HEK293T (cell line): ENCODE measurements at places on chromosomes 2 and 18.

- DNase-seq: no peak
These were observed 109.3 kb upstream of the ZNF516 start for GRCh38 chr18:76604108-76604934.

GRCh38 chr2:127356531-127356930 lies 31.2 kb downstream of the MAP3K2 start:
- DNase-seq: no peak

DNA sequence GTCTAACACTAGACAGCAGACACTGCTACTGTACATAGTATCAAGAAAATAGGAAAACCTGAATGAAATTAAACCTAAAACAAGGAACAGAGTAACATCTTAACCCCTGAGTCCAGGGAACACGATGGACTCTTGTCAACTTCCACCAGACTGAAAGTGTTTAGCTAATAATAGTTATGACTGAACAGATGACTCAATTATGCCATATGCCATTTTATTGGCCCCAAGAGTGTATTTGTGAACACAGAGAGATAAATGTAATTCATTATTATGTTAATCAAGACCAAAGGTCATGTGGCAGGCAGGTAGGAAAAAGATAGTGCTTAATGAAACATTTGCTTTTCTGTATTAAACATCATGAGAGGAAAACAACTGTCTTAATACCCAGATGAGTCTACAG lies 58.0 kb downstream of the NYAP2 start:
- no peak for DNase-seq

- no peak for DNase-seq
These were observed 40.1 kb downstream of the AGPS start for GRCh38 chr2:177432703-177433102.

GRCh38 chr2:84881581-84882413 lies 913 bp upstream of the TRABD2A start:
- DNase-seq: peak; percentile 73

DNA sequence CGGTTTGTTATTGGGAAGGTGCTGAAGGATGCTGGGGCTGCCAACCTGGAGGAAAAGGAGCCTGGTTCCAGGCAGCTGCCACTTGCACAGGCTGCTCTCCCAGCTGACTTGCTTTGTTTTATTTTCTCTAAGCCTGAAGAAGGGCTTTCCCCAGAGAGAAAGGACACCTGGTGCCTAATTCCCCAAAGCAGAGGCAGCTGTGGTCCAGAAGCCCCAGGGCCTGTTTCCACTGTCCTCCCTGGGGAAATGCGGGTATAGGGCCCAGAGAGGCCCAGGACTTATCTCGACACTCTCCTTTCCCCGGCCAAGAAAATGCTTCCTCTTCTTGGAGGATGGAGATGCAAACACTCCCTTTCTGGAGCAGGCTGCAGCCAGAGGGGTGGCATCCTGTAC lies 30.1 kb downstream of the INO80C start:
- DNase-seq: no peak

DNA sequence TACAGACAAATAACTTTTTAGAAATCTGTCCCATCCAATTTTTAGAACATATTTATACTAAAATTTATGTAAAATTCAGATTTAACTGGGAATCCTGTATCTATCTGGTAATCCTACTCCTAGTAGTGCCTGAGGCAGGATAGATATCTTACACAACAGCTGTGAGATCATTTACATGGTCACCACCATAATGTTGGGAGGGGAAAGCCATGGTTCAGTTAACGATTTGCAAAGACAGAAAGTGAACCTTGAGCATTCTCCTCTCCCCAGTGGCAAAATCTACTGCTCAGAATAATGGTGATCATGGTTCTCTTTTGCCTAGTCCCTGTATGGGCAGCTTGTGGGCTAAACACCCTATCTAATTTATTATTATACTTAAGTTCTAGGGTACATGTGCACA lies 7.7 kb upstream of the TMEM247 start:
- no peak for DNase-seq

- DNase-seq: no peak
These were observed 128.6 kb downstream of the PARD3B start for GRCh38 chr2:204673877-204674276.

DNA sequence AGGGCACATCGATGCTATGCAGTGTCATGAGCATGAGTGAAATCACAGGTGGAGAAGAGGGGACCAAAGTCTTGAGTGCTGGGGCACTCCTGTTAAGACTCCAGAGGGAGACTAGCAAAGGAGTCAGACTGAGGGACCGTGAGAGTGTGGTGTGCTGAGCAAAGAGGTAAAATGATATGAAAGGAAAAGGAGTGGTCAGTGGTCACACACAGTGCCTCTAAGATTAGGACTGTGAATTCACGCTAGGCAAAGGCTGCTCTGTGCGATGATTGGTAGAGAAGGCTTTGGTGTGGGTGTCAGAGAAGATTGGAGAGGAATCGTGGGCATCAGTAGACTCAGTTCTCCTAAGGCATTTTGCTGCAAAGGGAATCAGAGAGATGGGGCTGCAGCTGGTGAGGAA lies 12.8 kb downstream of the SOCS6 start:
- DNase-seq: no peak
